ENCODE measurements at places on chromosomes 16 and 17.

GRCh38 chr16:49003992-49004391, 277.6 kb downstream of the CBLN1 start:
- no peak for DNase-seq

DNA sequence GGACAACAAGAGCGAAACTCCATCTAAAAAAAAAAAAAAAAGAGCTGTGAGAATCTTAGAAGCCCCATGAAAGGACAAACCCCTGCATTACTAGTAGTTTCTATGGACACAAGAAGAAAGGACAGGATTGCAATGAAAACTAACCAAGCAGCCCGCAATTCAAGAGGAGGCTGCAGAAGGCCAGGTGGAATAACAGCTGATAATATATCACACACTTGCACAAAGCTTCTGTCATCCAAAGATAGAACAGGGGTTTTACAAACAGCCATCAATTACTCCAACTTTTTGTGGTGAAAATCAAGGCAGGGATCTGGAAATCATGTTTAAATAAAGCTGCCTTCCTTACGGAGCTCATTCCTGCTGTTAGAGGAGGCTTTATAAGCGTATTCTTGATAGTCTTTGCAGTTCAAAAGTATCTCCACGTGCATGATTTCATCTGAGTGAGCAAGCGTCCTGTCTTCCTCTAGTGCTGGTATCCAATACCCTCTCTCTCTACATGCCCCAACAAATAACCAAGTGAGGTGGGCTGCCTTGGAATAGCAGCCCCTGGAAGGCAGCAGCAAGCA, 23.1 kb upstream of the TMEM94 start:
- no peak for DNase-seq

DNA sequence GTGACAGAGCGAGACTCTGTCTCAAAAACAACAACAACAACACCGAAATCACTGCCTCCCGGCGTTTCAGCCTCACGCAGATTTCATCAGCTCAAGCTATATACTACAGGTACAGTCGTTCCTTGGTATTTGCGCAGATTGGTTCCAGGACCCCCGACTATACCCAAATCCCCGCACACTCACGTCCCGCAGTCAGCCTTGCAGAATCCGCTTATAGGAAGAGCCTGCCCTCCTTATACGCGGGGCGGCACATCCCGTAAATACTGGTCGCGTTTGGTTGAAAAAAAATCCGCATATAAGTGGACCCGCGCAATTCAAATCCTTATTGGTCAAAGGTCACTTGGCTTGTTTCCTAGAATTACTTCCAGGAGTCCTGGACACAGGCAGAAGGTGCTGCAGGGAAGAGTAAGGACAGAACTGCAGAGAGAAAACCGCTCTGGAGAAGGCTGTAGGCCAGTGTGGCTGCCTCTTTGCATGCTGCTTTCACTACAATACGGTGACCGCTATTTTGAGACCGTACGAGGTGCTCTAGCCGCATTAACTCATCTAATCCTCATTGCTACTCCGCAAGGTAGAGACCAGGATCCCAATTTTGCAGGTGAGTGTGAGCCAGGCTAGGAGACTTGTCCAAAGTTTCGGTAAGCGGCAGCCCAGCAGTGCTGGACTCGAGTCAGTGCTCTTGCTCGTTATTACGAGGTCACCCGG, 718 bp downstream of the NDUFAB1 start:
- no peak for DNase-seq

GRCh38 chr16:14056970-14057369, 14.1 kb upstream of the MRTFB start:
- DNase-seq, result no peak

- DNase-seq, result no peak
Observed at GRCh38 chr17:31462261-31462660, 70.8 kb downstream of the RAB11FIP4 start.

DNA sequence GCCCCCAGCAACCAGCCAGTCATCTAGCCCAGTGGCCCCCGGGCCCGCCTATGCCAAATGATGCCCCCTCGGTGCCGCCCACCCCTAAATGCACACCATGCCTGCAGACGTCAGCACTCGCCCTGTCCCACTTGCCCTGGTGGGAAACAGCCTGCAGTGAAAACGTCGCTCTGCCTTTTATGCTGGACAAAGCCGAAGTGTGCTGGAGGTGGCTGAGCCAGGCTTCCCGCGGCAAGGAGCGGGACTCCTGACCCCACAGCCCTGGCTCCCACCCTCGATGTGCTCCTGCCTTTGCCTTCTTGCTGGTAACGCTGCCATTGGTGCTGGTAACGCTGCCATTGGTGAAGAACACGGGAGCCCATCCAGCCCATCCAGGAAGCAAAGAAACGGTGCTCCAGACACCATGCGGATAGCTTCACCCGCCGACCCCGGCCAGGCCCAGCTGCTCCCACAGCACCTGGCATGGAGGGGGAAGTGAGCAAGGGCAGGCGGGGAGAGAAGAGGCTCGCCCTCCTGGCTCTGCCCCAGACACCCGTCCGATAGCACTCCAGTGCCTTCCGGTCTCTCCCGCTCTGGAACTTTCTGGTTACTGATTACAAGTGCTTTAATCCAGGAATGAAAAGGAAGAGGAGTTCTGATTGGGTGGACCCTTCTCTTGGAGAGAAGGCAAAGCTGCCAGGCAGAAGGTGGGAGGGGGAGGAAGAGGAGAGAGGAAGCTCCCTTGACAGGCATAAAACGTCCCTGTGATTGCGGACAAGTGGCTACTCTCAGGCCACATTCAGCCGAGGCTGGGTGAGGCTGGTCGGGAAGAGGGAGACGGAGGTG, 4.0 kb upstream of the BAIAP2 start:
- no peak for DNase-seq

GRCh38 chr17:38660097-38661025, 14.4 kb downstream of the EPOP start:
- no peak for DNase-seq

DNA sequence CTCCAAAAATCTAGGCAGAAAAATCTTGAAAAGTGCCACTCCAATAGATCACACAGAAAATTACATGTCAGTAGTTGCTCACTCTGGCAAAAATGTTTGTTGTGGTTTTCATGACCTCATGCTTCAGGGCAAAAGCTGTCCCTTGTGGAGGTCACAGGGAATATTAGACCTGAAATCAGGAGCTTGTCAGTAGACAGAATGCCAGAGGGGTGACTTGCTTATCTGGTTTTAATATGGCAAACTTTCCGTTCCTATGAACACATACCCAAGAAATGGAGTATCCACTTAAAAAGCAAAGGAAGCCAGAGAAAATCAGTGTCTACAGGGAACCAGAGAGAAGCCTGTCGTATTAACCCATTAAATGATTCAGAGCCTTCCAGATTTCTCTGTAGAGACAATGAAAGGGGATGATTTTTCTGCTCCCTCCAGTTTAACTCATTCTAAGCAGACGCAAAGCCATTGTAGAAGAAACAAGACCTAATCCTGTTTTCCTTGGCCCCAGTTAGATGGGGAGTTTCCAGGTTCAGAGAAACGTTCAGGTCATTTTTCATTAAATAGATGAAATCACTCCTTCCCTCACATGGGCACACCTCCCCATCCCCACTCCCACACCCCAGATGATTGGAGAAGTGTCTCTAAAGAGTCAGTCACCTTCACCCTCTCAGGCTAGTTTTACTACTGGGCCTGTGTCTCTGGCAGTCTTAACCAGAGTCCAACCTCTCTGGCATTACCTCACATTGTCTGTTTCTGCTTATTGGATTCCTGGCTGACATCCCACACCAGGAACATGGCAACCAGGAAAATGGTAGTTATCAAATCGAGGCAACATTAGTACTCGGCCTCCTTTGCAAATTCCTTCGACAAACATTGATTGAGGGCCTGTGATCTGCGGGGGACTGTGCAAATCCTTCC, 6.0 kb downstream of the SOX9 start:
- DNase-seq, result no peak

DNA sequence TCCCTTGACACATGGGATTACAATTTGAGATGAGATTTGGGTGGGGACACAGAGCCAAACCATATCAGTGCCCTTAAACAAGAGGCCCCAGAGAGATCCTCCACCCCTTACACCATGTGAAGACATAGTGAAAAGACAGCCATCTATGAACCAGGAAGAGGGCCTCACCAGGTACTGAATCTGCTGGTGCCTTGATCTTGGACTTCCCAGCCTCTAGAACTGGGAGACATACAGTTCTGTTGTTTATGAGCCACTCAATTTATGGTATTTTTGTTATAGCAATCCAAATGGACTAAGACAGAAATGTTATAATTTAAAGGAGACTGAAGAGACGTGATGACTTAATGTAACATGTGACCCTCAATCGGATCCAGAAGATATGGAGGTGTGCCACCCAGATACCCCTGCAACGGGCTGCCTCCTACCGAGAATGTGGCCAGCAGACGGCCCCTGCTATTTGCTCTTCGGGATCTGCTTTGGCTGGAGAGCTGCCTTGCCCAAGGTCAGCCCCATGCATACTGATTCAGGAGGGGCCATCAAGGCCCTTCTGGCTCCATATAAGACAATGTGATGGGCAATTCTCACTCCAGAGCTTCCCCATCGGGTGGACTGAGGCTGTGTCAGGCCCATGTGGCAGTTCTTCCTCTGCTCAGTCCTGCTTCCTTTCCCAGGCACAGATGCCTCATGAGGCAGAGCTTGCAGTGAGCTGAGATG, 80.6 kb downstream of the NETO2 start:
- no peak for DNase-seq

- DNase-seq, result no peak
Observed at GRCh38 chr17:49694847-49695697, 12.7 kb downstream of the SLC35B1 start.

DNA sequence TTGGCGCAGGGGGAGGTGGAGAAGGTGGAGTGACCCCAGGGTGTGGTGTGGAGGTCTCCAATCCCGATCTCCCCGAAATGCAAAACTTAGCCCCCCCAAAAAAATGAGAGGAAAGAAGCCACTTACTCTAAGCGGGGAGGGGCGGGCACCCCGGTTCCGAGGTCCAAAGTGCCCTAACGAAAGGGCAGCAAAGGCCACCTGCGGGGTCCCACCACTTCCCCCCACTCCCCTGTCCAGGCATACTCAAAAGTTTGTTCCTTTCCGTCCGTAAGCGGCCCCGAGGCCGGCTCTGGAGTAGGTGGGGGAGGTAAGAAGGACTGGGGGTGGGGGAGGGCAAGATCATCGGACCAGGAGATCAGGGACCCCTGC, 1.1 kb downstream of the TOX3 start:
- DNase-seq, result no peak

- DNase-seq, result peak; percentile 33
Observed at GRCh38 chr17:37608351-37609169, 658 bp downstream of the SYNRG start.

- DNase-seq, result no peak
Observed at GRCh38 chr17:77887464-77888241, 70.8 kb upstream of the TNRC6C start.

- DNase-seq, result no peak
Observed at GRCh38 chr16:74280448-74280847, 16.2 kb upstream of the PSMD7 start.

DNA sequence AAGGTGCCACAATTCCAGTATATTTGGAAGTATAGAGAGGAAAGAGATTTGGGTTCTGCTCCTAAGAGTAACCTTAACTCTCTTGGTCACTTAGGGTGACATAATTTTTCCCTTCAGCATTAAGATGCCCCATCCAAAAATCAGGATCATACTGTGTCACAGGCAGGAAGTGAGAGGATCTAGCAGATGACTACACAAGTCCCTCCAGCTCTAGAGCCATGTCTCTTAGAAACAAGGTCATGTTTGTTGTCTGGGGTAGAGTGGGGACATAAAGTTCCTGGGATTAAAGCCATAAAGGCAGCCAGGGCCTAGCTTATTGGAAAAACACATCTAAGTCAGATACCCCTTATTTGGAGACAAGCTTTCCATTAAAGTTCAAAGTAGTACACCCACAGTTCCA, 2.7 kb downstream of the CCL8 start:
- DNase-seq, result no peak

GRCh38 chr16:88534638-88535190, 35.5 kb upstream of the ZC3H18 start:
- no peak for DNase-seq

DNA sequence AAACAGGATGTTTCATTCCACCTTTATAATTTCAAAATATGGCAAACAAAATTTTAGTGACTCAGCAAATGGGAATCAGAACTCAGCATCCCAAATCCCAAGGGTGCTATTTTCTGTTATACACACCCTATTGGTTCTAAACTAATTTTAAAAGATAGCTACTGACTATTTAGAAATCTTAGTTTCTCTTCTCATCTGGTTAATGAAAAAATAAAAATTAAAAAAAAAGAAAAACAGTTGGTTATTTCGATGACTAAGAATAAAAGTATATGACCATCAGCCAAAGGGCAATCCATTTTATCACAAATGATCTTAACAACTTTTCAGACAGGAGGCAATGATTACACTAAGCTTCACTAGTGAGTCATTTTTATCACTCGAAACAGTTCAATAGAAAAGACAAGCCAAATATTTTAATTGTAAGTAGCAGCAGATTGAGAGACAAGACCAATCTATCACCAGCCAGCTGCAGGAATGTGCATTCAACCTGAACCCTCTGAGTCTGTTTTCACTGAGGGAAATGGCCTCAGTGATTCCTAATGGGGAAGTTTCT, 15.2 kb downstream of the PHLPP2 start:
- no peak for DNase-seq

DNA sequence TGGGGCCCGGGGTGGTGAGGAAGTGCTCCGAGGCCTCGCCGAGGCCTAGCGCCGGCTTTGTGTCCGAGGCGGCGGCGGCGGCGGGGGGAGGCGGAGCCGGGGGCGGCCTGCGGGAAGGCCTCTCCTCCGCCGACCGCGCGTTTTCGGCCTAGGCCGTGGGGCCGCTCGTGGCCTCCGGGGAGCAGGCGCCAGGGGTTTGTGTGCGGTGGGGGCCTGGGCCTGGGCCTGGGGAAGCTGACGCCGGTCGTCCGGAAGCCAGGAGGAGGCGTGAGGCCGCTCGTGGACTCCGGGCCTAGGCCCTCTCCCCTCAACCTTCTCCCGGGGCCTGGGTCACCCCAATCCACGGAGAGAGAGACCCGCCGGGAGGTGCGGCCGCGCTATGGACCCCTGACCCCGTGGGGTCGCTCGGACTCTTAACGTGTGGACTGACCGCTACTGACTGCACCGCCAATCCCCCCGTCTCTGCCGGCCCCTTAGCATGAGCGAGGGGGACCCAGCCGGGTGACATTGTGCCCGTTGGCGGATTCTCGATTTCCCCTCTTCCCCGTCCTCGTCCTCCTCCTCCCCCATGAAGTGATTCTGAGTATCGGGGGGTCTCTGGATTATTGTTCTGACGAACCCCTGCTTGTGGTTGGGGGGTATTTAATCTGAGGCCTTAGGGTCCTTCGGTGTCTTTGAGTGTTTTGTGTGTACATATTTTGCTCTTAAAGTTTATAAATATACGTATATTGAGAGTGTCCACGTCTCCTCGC, 660 bp downstream of the RBBP6 start:
- DNase-seq, result no peak
